Left lobe of liver (tissue), 2 donors: ENCODE measurements at places on chromosomes 5 and 9. TPM values are rescaled to one million over a fixed set of nuclear protein-coding genes. Genes with fewer than 3 reads are reported as not detected.

The GNA14 gene
- total RNA-seq: 2.5 TPM

The CEL gene
- 7.7 TPM for total RNA-seq

The S100Z gene
- not detected for total RNA-seq

The KCNN2 gene
- 16.2 TPM for total RNA-seq

The RASGRF2 gene
- 0.58 TPM for total RNA-seq
